ENCODE measurements at places on chromosomes 12 and 14.

GRCh38 chr12:28318273-28318672 is 128.0 kb downstream of the CCDC91 start:
- no peak for DNase-seq

DNA sequence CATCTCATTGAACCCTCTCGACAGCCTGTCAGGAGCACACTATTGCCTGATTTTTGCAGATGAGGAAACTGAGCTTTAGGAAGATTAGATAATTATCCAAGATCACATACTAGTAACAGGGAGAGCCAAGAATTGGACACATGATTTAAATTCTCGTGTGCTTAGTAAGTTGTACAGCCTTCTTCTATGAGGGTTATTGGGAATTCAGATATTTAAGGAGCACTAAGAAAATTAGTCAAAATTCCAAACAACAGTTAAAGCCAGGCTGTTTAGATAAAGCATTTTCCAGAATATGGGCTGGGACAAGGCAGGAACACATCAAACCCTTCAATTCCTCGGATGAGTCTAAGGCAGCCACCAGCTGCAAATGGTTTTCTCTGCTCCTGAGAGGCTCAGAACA is 148.8 kb downstream of the TMEM30B start:
- no peak for DNase-seq

DNA sequence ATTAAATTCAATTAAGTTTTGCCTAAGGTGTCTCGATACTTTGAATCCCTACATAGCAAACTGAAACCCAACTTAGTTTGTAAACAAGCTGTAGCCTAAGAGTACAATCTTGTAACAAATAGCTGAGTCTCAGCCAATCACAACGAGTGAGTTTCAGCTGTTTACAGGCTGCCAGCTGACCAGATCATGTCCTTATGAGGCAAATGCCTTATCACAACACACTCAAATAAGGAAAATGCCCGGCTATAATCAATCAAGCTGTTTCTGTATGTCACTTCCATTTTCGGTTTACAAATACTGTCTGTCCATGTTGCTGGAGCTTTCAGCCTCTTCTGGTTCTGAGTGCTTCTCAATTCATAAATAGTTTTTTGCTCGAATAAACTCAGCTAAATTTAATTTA is 943.8 kb downstream of the SLC16A7 start:
- DNase-seq: no peak

DNA sequence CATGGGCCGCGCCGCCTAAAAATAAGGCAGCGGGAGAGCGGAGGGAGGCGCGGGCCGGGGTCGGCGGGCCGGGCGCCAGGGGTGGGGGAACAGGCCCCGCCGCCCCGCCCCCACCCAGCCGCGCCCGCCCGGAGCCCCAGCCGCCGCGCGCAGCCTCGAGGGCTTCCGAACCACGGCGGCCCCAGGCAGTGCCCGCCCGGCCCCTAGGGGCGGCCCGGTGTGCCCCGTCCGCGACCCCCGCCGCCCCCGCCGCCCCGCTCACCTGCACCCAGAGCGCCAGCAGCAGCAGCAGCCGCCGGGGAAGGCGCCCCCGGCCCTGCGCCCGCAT is 519 bp downstream of the JAG2 start:
- DNase-seq: no peak

- DNase-seq: no peak
Measured at GRCh38 chr14:68820536-68820935, 27.7 kb upstream of the ZFP36L1 start.

Measured in astrocyte of the cerebellum (primary cell).